ENCODE measurements at places on chromosomes 6 and 20.

DNA sequence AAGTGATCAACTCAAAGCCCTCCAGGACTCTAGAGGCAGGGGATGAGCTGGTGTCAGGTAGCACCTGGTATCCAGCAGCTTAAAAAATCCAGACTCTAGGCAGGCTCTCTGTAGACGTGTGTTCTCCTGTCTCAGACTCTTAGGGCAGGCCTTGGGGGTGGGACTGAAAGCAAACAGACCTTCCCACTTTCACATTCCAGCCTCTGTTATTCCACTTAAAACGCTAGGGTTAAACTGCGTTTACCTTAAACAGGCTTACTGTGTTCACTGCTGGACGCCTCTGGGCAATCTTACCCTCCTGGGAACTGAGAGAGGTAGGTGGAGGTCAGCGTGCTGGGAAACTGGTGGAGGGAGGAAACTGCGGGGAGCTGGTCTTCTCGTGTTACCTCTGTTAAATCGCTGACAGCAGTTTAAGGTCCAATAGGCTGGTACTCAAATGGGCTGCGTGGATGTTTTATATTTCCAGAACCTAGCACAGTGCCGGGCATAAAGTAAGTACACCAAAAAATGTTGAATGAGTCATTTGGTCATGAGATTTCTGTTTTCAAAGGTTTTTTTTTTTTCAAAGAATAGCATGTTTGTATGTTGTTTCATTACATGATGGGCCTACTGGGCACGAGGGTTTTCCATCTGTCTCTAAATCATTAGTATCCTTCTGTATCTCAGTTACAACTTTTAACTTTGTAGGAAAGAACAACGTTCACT, at the start of gene GCNT2:
GCNT2 (plus strand) TSS at position 248 of the 705 bp plus-strand sequence. CDS start 7,561 bp downstream, outside the sequence.
- DNase-seq = peak; percentile 90

DNA sequence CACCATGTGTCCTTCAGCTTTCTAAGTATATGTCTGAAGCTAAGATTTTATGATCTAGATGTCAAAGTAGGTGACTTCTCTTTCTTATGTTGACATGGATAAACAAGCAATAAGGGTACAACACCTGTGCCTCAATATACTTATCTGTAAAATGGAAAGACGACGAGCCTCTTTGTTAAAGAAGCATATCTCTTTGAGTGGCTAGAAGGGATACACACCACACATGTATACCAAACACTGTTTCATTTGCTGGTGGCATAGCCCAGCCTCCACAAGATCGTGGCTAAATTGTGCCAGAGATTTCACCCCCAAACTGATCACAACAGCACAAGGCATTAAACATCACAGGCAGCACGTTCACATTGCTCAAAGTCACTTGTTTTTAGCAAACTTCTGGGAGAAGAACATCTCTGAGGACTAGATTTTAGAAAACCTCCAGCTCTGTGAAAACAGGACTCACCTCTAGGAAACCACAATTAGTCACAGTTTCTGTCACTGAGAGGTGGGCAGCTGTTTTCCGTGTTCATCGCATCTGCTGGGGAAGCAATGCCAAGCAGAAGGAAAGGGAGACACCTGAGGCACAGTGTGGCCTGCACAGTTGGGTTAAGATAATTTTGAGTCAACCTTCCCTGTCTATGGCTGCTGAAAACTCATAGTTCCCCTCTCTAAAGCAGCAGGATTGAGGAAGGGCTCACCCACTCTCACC, 263.0 kb upstream of the PLCB4 start:
- DNase-seq = no peak

GRCh38 chr6:130815200-130816071, 11.8 kb upstream of the SMLR1 start:
- DNase-seq = no peak

GRCh38 chr6:85726206-85726605, 83.5 kb upstream of the SYNCRIP start:
- DNase-seq = no peak

DNA sequence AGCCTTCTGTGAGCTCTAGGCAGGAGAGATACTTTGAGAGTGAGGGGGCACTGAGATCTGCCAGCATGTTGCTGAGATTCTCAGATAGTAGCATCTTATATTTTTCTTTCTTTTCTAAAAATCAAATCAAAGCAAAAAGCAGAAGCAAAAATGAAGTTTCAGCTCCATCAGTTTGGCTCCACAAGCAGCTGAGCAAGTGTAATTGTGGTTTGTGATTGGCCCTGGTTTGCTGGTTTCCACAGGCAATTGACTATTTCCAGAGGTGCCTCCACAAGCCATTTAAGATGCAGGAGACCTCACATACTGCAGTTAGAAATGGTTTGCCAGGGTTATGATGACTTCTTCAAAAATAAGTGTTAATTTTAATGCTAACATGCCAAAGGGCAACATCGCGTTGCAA, 4.3 kb downstream of the SLC35D3 start:
- DNase-seq = no peak

DNA sequence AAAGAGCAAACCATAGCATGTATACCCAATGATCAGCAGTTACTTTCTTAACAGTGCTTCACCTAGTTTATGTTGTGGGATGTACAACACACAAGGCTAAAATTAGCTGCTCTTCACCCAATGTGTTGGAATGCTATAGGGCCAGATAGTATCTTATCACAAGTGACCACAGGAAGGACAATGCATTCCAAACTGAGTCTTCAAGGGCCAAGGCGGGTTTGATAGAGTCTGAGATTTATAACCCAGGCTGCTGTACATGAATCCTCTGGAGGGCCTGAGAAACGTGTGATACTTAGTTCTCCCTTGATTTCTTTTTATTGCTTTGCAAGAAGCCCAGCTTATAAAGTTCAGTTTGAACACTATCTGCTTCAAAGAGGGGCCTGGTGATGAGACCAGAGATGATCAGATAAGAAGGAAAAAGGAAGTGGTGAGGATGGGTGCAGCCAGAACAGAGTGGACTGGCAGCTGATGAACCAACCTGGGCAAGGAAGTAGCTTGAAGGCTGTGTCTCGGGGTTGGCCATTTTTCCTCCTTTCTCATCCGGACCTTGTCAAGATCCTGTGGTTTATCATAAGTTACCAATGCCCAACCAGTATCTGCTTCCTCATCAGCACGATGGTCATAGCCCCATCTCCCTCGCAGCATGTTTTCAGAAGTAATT, 62.2 kb upstream of the BMP2 start:
- peak; percentile 65 for DNase-seq

DNA sequence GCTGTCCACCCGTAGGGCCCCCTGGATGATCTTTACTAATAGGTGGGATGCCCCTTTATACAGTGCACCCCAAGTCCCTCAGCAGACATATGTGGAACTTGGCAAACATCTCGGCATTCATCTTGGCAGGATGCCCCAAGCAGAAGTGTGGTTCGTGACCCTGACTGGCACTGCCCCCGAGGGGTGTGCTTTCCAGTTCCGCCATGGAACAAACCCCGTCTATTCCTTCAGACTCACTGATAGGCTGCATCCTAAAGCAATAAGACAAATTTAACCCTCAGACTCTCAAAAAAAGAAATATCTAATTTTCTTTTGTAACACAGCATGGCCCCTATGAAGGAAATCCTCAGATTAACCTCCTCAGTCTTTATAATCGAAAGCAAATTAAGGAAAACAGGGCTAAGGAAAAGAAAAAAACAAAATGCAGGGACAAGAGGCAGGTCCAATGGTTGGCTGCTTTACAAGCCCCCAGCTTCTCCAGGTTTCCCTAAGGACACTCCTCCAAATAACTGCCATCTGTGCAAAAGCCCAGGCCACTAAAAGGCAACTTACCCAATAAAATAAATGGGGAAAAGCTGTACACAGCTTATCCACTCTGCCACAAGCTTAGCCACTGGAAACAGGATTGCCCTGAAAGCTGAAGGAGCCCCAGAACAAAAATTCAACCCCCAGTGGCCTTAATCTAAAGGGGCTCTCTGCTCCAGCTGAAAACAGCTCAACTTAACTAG, 30.5 kb upstream of the RIPK1 start:
- DNase-seq = no peak

GRCh38 chr20:51003753-51004152, 19.2 kb downstream of the KCNG1 start:
- no peak for DNase-seq

- DNase-seq = no peak
Observed at GRCh38 chr6:53268858-53269608, 79.7 kb downstream of the ELOVL5 start.

- DNase-seq = no peak
Observed at GRCh38 chr6:163165922-163166321, 248.6 kb upstream of the QKI start.

- DNase-seq = no peak
Observed at GRCh38 chr6:37088897-37089296, 81.1 kb upstream of the PIM1 start.

GRCh38 chr6:37675606-37676005, 22.1 kb downstream of the MDGA1 start:
- no peak for DNase-seq
